ENCODE measurements at places on chromosomes 7 and 10.

- DNase-seq: no peak
Observed at GRCh38 chr10:113527211-113527906, 25.5 kb upstream of the HABP2 start.

GRCh38 chr7:94059746-94060145 is 55.6 kb upstream of the BET1 start:
- DNase-seq: no peak

DNA sequence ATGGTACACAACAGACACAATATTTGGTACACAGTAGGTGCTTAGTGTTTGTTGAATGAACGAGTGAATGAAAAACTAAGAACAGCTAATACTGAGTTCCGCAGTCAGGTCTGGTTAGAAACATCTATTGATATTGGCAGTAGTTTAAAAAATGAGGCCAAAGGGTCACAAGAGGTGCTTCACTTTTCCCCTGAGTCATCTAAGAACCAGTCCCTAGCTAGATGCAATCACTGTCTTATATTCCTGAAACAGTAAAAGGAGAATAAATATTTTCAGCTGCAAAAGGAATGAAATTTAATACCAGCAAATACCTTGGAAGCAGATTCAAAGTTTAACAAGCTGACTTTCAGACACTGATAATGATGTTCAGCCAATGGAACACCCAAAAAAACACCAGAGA is 54.5 kb downstream of the SCRN1 start:
- no peak for DNase-seq

GRCh38 chr10:3222068-3222467 is 49.5 kb upstream of the PITRM1 start:
- no peak for DNase-seq

DNA sequence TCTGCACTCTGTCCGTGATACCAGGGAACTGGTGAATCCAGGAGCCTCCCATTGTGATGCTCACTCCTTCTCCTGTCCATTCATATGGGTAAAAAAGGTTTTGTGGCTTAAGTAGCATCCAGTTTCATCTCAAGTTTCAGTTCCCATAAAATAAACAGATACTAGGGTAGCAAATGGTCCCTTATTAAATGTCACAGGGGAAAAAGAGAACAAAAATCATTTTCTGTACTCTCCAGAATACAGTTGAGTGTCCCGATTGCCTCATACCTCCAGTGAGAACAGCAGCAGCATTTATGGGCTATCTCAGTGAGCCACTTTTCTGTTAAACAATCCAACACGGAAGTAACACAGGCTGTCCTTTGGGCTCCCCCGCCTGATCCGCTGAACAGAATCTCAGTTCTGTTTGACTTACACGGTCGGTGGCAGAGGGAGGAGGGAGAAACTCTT is 179.6 kb downstream of the CELF2 start:
- DNase-seq: no peak

DNA sequence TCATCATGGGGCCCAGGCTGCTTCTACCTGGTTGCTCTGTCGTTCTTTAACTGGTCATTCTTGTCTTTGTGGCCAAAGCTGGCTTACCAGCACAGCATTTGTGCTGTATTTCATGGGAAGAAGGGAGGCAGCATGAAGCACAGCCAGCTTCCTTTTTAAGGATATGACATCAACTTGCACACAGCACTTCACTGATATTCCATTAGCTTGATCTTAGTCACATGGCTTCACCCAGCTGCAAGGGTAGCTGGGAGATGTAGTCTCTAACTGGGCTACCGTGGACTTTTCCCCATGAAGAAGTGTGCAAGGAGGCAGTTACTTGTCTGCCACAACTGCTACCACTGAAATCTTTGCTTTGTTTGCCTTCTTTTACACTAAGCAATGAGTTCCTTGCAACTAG is 525.2 kb downstream of the LRMDA start:
- DNase-seq: no peak

DNA sequence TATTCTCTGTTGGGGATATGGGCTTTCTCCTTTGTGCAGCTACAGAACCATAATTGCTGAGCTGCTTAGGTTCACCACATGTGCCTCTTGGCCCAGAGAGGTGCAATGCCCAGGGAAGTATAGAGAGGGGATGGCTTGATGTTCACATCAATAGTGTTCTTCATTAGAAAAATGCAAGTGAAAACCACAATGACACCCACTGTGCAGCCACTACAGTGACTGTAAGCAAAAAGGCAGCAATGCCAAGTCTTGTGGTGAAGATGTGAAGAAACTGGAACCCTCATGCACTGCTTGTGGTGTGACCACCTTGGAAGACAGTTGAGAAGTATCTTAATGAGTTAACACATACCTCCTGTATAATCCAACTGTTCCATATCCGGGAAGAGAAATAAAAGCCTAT is 318.9 kb upstream of the ZMIZ1 start:
- no peak for DNase-seq

- no peak for DNase-seq
Observed at GRCh38 chr10:3772361-3773171, 12.4 kb downstream of the KLF6 start.

DNA sequence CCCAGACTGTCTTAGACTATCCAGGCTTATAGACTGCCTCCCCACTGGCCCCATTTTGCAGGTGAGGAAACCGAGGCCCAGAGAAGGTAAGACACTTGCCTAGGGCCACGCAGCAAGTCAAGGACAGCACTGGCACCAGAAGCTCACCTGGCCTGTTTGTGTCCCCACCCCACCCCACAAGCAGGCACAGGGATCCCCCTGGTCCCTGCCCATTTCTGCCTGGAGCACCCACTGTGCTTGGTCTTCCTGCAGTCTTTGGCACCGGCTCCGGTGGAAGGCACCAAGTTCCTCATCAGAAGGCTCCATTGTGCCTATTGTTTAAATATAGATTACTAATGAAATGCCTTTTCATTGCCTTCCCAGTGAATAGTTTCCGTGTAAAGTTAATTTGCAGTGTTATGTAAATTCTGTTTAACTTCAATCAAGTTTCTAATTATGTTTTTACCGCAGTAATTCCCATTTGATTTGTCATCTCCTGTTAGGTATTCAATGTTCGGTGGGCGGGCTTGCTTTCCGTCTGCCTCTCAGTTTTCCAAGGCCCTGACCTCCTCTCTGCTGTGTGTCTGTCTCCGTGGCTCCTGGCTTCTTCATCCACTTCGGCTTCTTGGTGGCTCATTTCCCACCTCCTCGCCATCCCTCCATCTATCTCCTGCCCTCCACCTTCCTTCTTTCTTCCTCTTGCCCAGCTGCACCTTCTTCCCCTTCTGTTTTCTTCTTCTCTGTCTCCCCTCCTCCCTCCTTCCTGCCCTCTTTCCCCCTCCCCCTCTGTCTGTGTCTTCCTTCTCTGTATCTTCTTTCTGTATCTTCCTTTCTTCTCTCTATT is 75.8 kb downstream of the ZMIZ1 start:
- no peak for DNase-seq

DNA sequence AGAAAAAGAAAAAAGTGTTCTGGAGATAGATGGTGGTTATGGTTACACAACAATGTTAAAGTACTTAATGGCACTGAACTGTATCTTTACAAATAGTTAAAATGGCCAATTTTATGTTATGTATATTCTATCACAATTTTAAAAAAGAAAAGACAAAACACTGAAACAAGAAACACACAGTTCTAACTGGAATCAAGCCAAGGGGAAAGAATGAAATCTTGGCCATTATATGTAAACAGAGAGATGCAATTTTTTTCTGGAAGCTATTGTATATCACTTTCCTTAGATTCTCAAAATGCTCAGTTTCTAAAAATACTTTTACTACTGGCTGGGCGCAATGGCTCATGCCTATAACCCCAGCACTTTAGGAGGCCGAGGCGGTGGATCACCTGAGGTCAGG is 4.1 kb downstream of the COA1 start:
- no peak for DNase-seq

GRCh38 chr10:94299417-94299816 is 63.3 kb downstream of the NOC3L start:
- DNase-seq: no peak

DNA sequence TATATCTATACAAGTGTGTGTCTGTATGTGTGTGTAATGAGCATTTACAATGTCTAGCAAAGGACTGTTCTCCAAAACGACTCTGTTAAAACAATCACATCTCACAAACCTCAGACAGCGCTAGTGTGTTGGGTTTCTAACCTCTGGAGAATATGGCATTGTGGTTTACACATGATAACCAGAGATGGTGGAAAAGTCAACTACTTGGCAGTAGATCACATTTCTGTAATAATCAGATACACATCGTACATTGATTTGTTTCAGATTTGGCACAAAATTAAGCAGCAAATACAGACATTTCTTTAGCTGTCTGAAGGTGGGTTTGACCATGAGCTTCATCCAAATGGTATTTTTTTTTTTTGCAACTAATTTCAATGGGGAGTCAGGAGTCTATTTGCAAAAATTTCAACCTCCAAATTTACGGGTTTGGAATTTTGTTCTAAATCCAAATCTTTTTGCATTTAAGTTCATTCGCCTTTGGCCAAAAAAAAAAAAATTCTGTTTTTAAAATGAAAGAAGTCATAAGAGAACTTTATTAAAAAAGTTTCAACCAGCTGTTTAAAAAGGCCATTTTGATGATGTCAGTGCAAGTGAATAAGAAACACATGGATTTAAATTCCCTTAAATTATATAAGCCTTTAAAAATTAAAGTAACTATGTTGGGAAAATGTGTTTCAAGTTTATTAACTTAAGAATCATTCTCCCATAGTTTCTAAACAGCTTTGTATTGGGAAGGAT is 127.8 kb downstream of the TMEM26 start:
- no peak for DNase-seq
